ENCODE measurements at places on chromosomes 5 and 9. TPM values are rescaled to one million over a fixed set of nuclear protein-coding genes. Genes with fewer than 3 reads are reported as not detected.

Gene HMMR
- 24.6 TPM for polyA plus RNA-seq

Gene BRINP1
- polyA plus RNA-seq, result 4.3 TPM

Gene NMUR2
- polyA plus RNA-seq, result 0.19 TPM

Gene PCDHA9
- not detected for polyA plus RNA-seq

Gene OR1L8
- polyA plus RNA-seq, result 0.11 TPM

Gene N4BP3
- polyA plus RNA-seq, result 4.4 TPM

Gene ANKRD18A
- polyA plus RNA-seq, result 3.4 TPM

Gene ROPN1L
- polyA plus RNA-seq, result 0.64 TPM

Gene CRHBP
- polyA plus RNA-seq, result 33.6 TPM
